Stimulated activated CD4-positive, alpha-beta T cell treated with anti-CD3 and anti-CD28 coated beads, Interleukin-4, amount 100 ng/mL, for 48 hours (primary cell): ENCODE measurements at places on chromosomes 7 and 10.

DNA sequence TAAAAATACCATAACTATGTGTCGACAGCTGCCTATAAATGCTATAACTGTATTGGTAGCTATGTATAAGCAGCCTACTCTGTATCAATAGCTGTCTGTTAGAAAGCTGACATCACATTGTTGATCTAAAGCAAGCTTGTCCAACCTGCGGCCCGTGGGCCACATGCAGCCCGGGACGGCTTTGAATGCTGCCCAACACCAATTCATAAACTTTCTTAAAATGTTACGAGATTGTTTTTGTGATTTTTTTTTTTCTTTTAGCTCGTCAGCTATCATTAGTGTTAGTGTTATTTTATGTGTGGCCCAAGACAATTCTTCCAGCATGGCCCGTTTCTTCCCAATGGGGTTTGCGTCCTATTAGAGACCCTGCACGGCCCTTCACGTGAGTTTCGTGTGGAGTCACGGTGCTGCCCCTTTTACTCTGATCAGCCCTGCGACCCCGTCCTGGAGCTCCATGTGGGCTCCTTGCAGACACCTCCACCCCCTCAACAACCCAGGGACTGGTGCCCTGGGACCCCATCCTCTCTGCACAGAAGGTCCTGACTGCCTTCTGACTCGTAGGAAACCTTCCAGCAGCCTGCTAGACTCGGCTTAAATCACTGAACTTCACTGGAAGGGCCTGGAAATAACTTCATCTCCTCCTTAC is 4.5 kb upstream of the PRKAR1B start:
- no peak for DNase-seq

GRCh38 chr7:114534953-114535352 is 120.3 kb downstream of the FOXP2 start:
- no peak for DNase-seq

DNA sequence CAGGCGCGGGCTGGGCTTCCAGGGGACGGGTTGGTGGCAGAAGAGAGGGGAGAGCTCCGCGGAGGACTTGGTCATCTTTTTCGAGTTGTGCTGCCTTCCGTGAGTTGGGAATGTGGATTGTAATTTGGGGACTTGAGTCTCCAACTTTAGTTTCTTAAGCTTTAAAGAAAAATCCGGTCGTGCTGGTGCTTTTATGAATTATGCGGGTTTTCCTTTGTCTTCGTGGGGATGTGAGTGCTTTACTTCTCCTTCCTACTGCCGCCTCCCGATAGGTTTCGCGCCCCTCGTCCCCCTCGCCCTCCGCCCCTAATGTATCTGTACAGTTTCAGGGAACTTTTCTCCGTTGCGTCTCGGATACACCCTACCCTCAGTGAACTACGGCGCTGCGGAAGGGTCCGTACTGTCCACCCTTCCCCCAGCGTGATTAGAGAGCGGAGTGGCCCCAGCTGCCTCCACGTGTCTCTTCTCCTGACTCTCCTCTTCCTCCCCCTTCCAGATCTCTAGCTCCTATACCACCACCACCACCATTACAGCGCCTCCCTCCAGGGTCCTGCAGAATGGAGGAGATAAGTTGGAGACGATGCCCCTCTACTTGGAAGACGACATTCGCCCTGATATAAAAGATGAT is 649 bp downstream of the SCD start:
- DNase-seq: no peak

DNA sequence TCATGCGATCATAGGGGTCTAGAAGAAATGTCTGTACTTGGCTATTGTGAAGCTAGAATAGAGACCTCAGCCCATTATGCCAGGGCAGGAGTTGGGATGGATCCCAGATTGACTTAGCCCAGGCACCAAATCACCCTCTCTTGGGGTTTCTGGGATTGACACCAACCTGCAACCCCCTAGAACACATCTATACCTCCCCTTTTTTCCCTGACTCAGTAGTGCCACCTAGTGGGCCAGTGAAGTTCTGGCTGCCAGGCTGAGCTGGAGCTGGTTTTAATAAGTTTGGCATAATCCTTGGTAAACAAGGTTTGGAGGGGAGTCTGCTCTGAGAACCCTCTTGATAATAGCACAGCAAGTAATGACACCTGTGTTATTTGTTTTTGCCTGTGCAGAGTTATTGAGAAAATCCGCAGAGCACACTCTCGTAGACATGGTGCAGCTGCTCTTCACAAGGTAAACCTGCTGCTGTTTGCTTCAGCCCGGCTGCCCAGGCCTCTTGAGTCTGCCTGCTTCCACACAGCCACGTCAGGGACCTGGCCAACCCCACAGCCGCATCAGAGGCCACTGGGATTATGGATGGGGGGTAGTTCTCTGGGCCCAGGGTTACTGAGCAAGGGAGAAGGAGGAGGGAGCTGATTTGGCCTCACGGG is 43.3 kb upstream of the NFKB2 start:
- DNase-seq: peak; percentile 67

GRCh38 chr10:12547301-12547771 is 198.0 kb downstream of the CAMK1D start:
- no peak for DNase-seq

DNA sequence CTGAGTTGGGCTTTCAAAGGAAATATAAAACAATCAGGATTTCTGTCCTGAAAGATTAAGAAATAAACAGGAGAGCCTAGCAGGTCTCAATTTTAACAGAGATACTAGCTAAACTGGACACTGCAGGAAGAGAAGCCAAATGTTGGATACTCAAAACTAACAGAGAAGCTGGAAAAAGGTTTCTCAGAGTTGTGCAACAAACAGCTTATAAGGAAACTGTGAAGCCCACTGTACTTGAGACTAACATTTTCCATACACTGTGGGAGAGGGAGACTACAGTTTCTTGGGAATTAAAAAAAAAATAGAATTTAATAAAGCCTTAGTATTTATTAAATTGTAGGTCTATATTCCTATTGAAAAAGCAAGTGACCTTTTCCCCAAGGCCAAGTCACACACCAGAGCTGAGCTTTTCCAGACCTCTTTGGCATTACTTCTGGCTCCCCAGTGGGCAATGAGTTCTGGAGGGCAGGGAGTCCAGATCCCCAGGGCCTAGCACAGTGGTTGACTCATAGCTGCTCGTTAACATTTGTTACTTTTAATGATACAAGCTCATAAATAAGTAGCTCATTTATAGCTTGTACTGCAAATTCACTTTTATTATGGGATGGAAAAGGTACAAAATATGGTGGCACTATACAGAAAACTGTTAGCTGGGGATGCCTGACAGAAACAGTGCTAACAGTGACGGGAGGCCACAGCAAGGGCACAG is 68.3 kb downstream of the MINDY3 start:
- no peak for DNase-seq

- DNase-seq: no peak
Observed at GRCh38 chr7:87448388-87448787, 27.1 kb downstream of the ABCB4 start.

- DNase-seq: no peak
Observed at GRCh38 chr10:106515206-106515790, 649.2 kb downstream of the SORCS1 start.
